ENCODE measurements at places on chromosomes 5 and 9.

GRCh38 chr9:78122631-78123030 is 91.0 kb upstream of the GNAQ start:
- no peak for DNase-seq

DNA sequence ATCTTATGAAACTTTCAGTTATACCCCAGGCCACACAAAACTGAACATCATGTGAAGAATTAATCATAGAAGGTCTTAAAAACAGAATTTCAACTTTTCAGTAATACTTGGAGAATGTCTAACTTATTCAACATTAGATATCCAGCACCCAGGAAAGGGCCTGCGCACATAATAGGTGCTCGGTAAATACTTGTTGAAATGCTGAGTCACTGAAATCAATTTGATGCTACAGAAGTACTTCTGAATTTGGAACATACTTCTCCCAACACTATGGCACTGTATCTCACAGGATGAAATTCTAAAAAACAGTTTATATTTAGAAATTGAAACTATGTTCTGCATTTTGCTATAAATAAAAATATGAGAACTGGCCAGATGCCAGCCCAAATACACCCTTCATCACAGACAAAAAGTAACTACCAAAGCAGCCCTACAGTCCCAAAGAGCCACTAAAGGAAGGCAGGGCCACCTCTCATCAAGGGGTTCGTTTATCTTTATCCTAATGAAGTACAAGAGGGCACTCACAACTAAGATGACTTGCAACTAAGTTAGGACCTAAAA is 26.5 kb downstream of the MRPS27 start:
- DNase-seq: no peak

GRCh38 chr5:140690376-140690932 is 716 bp downstream of the HARS1 start:
- DNase-seq: no peak

- no peak for DNase-seq
Measured at GRCh38 chr5:95686651-95687050, 3.9 kb upstream of the SPATA9 start.

GRCh38 chr5:87132696-87133095 is 135.0 kb upstream of the RASA1 start:
- no peak for DNase-seq

- no peak for DNase-seq
Measured at GRCh38 chr5:82862711-82863110, 214.5 kb downstream of the TMEM167A start.

DNA sequence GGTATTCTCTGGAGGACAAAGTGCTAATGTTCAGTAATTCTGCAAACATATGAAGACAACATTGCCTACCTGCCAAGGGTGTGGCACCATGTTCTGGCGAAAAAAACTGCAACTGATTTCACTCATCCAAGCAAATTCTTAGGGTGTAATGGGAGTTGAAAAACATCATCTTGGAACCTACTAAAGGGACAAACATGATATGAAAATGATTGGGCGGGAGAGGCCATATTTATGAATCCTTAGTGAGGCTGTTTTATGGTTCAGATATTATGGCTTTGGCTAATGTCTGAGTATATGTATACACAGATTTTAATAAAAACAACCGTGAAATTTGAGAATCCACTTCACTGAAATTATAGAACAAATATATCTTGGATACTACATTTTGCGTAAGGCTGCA is 225.7 kb downstream of the ARL15 start:
- DNase-seq: no peak

DNA sequence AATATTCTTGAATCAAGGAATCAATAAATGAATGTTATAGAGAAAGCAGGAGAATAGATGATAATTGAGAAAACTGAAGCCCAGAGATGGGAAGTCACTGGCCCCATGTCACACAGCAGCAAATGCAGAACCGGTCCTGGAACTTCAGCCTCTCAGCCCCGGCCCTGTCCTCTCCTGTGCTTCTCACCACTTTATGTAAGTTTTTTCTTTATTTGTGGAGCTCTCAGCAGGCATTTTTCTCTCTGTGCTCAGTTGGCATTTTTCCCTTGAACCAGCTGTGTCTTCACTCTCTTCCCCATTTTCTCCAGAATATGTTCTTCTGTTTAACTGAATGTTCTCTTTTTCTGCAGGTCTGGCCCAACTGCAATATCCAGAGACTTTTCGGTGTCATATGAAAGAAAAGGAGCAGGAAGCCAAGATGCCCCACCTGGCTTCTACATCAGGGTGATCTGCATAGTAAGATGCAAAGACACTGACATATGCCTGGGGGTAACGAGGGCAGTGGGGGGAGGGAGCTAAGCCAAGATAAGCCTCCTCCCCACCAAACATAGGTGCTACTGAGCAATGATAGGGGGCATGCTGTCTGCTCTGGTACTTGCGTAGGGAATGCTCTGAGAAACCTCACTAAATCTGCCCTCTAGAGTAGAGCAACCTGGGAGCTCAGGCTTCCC is 12.8 kb upstream of the LCP2 start:
- DNase-seq: no peak

DNA sequence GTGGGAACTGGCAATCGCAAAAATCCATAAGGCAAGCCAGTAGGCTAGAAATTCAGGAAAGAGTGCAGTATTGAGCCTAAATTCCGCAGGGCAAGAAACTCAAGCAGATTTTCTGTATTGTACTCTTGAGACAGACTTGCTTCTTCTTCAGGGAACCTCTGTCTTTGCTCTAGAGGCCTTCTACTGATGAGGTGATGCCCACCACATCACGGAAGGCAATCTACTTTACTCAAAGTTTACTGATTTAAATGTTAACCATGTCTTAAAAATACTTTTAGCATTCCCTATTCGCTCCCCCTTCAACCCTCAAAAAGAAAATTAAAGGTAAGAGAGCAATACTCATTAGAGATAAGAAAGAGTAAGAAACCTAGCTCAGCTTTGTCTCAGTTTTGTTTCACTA is 11.3 kb downstream of the IL7R start:
- DNase-seq: no peak

GRCh38 chr9:85248514-85249312 is 493.0 kb downstream of the AGTPBP1 start:
- DNase-seq: no peak

GRCh38 chr9:78677326-78677725 is 380.4 kb downstream of the PSAT1 start:
- DNase-seq: no peak

DNA sequence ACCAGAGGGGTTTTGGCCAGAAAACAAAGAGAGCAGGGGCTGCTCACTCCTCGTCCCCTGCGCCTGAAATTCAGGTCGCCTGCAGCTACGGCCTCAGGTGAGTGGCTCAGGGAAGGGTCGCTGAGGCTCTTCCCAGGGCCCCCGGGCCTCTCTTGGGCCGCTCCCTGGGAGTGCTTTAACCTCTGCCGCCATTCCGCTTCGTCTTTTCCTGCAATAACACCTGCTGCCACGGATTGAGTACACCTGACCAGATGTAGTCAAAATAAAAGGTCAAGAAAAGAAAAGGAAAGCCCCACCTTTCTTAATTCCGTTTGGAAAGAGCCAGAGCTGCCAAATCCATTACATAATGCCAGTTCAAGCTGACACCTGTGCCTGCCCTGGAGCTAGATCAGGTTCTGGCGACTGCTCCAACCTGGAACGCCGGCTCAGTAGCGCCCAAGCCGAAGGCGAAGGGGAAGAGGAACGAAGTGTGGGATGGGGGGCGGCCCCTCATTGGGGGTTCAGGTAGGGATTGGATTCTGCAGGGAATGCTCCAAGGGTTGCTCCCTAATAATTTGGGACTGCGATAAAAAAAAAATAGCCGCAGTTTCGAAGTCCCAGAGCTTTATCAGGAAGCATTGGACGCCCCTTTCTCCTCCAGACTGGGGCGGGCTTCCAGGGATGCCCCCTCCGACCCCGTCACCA is 193.9 kb downstream of the MEF2C start:
- DNase-seq: no peak

- no peak for DNase-seq
Measured at GRCh38 chr9:28976684-28977083, 1403.4 kb upstream of the C9orf72 start.

DNA sequence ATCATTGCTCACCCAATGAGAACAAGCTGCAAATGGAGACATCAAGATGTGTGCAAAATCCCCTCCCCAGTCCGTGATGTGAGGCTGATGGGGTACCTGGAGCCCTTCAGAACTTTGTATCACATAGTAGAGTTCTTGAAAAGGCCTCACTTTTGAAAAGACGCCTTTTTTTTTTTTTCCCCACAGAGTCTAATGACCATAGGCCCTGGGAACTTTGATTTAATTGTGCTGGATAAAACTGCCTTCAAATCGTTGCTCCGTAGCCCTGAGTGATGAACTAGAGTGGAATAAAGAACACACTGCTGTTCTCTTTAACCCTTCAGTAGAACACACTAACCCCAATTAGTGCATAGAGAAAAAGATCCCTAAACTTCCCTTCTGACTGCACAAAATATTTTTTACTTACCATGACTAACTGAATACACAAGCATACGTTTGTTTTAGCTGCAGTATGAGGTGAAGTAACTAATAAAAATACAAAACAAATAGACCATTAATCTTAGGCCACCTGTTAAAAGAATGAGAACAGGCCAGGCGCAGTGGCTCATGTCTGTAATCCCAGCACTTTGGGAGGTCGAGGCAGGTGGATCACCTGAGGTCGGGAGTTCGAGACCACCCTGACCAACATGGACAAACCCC is 15.1 kb downstream of the PSAT1 start:
- DNase-seq: no peak

DNA sequence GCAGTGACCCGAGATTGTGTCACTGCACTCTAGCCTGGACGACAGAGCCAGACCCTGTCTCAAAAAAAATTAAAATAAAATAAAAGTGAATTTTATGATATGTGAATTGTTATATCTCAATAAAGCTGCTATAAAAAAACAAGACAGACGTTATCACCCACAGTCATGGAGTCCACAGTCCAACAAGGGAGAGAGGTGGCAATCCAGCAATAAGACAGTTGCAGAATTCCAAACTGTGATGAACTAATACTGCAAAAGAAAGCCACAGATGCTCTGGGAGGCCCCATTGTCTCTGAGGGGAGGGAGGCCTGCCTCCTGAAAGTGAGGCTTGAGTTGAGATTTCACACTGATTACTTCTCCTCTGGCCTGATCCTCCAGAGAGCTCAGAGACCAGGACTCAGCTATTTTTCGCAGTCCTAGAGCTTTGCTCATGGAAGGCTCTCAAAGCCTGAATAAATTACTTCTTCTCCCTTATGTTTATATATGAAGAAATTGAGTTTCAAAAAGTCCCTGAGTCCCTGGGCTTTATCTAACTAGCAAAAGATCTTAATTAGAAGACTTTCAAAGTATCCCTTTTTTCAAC is 28.0 kb downstream of the CCNJL start:
- DNase-seq: no peak

GRCh38 chr5:114744406-114744805 is 382.5 kb downstream of the KCNN2 start:
- no peak for DNase-seq

GRCh38 chr5:1103505-1104326 is 8.1 kb downstream of the SLC12A7 start:
- DNase-seq: no peak

DNA sequence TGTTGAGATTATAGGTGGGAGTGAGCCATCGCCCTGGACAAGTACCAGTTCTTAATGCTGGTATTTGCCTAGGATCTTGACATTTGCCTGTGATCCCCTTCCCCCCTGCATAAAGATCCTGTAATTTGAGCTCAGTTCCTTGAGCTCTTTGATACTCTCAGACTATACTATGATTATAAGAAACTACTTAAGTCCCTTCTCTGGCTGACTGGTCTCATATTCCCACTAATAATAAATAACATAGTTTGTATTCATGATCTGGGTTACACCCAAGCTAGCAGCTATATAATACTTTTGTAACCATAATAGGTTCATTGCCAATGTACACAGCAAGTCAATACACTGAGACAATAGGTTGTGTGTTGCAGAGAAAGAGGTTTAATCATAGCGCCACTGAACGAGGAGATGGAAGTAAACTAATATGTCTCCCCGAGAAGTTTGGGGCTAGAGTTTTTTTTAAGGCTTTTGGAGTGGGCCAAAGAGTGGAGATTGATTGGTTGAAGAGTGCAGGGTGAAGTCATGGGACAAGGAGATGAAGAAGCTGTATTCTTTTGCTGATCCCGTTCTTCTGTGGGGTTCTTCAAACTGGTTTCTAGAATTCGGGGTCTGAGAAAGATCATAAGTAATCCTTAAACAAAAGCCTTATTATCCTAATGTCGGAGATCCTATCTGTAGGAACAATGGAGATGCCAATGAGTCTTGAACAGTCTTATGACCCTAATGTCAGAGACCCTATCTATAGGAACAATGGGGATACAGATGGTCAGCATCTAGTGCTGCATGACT is 20.7 kb upstream of the SHOC1 start:
- no peak for DNase-seq

GRCh38 chr9:27394826-27395201 is 97.9 kb upstream of the EQTN start:
- DNase-seq: no peak

DNA sequence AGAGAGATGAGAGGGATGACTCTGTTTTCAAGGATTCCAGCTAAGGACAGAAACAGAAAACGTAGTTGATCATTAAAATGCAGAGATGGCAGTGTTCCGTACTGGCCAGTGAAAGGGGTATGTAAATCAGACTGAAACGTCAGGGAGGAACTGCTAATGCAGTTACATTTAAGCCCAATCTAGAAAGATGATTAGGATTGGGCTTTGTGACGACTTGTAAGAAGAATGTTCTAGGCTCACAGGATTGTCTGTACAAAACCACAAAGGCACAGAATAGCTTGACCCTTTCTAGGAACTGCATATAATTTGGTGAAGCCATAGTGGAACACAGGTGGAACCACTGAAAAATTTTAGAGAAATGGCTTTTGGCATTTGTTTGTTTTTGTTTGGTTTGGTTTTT is 55.6 kb upstream of the TESK1 start:
- DNase-seq: no peak
